ENCODE measurements at places on chromosomes 16 and 17.

GRCh38 chr16:47940466-47940865, 215.3 kb downstream of the ABCC12 start:
- no peak for DNase-seq

DNA sequence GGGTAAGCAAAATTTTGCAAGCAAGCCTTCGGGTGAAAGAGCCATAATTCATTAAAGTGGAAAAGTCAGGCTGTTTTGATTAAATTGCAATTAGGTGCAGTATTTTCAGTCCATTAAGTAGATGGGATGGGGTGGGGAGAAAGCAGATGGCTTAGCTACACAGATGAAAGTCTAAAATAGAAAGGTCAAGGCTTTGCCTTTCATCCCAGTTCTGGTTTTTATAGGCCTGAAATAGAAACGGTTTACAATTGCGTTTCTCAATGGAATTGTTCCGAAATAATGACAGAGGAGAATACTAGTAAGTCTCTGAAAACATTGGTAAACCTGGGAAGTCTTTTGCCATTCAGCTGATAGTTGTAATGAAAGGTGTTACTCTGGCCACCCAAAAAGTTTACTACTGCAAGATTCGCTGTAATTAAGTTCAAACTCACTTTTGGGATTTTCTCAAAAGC, 1.5 kb downstream of the PPM1E start:
- DNase-seq = no peak

DNA sequence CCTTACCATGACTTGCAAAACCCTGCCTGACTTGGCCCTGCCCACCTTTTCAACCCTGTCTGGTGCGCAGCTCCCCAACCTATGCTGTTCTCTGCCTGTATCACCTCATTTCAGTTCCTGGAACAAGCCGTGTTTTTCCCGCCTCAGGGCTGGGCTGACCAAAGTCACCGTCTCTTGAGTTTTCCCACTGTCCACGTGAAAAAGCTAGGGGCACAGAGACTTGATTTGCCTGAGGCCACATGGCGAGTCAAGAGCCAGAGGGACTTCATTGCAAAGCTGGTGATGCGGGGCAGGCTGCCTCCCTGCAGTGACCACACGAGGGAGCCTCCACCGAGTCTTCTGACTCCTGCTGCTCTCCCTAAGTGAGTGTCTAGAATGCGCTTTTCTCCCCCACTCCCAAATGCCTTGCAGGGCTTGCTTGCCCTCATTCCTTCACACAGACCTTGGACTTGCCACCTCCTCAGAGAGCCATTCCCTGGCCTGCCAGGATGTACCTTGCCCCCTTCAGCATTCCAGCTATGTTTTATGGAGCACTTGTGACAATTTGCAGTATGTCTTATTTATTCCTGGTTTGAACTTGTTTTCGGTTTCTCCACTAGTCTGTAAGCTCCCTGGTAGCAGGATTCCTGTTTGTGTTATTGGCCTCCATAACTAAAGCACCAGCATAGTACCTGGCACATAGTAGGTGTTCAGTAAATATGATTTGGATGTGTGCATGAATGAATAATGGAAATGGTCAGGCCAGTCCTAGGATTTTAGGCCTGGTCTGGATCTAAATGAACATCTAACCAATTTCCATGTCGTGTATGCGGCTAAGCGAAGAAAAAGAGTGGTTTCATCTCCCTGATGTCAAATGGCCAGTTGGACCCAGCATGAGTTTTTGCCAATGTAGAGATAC, 252.3 kb downstream of the SNX29 start:
- DNase-seq = peak; percentile 35

GRCh38 chr17:27346228-27346899, 52.5 kb downstream of the WSB1 start:
- no peak for DNase-seq

GRCh38 chr16:6946802-6947201, 385.8 kb upstream of the RBFOX1 start:
- no peak for DNase-seq

DNA sequence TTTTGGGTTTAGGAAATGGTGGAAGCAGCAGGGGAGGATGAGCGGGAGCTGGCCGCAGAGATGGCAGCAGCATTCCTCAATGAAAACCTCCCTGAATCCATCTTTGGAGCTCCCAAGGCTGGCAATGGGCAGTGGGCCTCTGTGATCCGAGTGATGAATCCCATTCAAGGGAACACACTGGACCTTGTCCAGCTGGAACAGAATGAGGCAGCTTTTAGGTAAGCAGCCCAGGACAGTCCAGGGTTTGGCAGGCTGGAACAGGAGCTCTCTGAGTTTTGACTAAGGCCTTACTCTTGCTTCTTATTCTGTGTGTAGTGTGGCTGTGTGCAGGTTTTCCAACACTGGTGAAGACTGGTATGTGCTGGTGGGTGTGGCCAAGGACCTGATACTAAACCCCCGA, 41.4 kb downstream of the SF3B3 start:
- no peak for DNase-seq

GRCh38 chr17:67647482-67647881, 70.3 kb upstream of the NOL11 start:
- DNase-seq = no peak

All from stimulated activated CD4-positive, alpha-beta T cell treated with anti-CD3 and anti-CD28 coated beads, Interleukin-4, amount 100 ng/mL, for 1 hour (primary cell).